ENCODE measurements at places on chromosomes 7 and 10.
A peak's percentile ranks its signal among the peaks of the same experiment; 100 is the strongest.

DNA sequence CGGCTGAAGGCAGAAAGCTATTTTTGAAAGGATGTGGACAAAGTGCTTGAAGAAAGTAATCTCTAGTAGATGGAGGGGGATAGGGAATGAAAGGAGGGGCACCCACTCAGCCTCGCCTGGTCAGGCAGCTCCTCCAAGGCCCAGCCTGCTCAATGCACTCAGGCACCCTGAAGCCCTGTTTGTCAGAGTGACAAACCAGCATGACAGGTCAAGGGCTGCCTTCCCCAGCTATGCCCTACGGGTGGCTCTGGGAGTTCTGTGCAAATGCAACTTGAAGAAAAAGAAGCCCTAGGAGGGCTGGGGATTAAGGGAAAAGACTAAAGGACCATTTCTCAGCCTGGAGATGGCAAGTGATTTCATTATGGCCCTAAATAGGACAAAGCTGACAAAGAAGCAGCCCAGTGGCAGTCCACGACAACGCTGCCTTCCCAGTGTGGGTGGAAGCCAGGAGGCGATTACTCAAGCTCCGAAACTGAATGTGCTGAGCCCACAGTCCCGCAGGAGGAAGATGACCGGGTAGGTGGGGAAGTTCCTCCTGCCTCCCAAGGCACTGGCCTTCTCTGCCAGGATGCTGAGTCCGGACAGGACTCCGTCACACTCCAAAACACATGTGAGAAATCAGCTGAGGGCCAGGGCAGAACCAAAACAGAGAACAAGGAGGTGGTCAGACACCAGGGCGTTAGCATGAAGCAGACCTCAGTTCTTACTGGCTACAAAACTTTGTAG lies 16.3 kb downstream of the LIPA start:
- no peak for DNase-seq

DNA sequence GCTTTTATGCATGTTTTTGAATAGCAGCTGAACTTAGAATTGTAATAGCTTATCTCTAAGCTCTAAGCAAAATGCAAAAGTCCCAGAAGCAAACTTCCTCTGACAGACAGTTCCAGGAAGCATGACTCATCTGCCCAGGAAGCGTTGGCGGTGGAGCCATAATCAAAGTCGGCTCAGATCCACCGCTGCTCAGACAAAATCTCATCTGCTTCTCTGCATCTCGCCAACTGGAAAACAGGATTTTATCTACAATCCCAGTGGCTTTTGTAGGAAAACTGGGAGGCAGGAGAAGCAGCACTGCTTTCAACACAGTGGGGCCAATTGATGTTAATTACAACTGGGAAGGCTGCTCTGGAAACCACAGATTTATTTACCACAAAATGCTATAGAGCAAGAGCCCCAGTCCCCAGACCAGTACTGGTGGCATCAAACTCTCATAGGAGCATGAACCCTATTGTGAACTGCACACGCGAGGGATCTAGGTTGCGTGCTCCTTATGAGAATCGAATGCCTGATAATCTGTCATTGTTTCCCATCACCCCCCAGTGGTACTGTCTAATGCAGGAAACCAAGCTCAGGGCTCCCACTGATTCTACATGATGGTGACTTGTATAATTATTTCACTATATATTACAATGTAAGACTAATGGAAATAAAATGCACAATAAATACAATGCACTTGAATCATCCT lies 99.9 kb downstream of the CUBN start:
- peak; percentile 60 for DNase-seq

- DNase-seq, result no peak
Measured at GRCh38 chr7:45235905-45236304, 78.3 kb downstream of the RAMP3 start.

GRCh38 chr10:31774928-31775650 lies 153.5 kb downstream of the ARHGAP12 start:
- no peak for DNase-seq
